ENCODE measurements at places on chromosomes 1 and 21.

- no peak for DNase-seq
Measured at GRCh38 chr1:230392920-230393521, 33.1 kb downstream of the PGBD5 start.

DNA sequence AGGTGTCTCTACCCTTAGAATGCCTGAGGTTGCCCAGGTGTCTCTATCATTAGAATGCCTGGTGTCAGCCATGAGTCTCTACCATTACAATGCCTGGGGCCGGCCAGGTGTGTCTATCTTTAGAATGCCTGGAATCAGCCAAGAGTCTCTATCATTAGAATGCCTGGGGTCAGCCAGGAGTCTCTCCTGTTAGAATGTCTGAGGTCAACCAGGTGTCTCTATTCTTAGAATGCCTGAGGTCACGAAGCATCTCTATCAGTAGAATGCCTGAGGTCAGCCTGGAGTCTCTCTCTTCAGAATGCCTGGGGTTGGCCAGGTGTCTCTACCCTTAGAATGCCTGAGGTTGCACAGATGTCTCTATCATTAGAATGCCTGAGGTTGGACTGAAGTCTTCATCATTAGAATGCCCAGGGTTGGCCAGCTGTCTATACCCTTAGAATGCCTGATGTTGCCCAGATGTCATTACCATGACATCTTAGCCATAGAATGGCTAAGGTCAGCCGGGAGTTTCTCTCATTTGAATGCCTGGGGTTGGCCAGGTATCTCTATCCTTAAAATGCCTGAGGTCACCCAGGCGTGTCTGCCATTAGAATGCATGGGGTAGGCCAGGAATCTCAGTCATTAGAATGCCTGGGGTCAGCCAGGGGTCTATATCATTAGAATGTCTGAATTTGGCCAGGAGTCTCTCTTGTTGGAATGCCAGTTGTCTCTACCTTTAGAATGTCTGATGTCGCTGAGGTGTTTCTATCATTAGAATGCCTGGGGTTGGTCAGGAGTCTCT is 44.0 kb downstream of the RNF187 start:
- DNase-seq = no peak

- DNase-seq = no peak
Measured at GRCh38 chr1:3372317-3372716, 82.1 kb upstream of the ARHGEF16 start.

DNA sequence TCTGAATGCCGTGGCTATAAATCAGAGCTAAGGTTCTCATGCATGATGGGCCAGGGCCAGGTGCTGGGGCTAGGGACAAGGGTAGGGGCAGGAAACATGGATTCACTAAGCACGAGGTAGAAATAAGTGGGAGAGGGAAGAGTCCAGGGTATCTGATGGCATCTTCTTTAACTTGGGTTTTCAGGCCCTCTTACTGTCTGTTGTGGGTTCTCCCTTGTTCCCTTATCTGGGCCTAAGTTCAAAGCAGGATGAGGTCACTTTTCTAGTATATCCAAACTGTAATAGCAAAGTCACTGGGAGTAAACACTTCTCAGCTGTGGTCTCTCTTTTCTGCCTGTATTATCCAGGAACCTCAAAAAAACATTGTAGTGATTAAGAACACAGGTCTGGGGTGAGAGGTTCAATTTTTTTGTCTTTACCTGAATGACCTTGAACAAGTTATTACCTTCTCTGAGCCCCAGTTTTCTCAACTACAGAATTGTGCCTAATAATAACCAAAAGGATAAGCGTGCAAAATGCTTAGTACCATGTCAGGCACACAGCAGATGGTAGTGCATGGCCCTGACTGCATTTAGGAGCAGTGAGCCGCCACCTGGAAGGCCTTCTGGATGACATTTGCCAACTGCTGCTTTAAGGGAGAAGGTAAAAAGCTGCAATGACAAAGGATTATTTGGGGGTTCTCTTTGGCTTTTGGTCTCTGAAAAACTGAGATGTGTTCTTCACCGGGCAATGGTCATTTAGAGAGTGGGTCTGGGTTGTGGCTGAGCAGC is 53.6 kb upstream of the A3GALT2 start:
- no peak for DNase-seq

DNA sequence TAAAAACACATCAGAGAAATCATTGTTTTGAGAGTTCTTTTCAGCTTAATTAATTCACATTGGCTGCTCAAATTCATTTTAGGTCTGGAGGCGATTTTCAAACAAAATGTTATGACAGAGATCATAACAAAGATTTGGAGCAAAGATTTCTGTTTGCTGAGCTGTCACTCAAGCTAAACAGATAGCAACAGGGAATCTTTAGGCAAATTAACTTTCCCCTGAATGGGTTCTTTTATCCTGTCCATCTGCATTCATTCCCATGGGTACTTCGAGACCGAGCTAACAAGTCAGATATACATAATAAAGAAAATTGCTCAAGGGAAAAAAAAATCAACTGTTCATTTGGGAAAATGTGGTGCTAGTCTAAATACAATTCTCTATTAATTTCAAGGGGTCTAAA is 30.2 kb upstream of the CA6 start:
- DNase-seq = no peak

DNA sequence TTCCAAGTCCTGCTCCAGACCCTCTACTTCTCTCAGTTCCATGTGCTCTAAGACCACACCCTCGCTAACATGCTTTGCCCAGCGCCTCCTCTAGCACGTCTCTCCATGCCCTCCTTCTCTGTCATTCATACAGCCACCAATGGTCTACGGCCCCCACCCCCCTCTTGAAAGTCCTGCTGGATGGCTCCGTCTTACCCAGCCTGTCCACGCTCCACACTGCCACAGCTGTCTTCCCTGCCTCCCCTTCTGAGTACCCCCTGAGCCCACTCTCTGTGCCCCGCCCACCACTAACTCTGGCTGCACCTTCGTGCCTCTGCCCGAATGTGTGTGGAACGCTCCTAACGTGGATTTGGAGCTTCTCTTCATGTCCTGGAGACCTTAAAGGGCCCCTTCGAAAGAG is 244.6 kb downstream of the TRABD2B start:
- DNase-seq = no peak
